ENCODE measurements at places on chromosomes 6 and 20.

DNA sequence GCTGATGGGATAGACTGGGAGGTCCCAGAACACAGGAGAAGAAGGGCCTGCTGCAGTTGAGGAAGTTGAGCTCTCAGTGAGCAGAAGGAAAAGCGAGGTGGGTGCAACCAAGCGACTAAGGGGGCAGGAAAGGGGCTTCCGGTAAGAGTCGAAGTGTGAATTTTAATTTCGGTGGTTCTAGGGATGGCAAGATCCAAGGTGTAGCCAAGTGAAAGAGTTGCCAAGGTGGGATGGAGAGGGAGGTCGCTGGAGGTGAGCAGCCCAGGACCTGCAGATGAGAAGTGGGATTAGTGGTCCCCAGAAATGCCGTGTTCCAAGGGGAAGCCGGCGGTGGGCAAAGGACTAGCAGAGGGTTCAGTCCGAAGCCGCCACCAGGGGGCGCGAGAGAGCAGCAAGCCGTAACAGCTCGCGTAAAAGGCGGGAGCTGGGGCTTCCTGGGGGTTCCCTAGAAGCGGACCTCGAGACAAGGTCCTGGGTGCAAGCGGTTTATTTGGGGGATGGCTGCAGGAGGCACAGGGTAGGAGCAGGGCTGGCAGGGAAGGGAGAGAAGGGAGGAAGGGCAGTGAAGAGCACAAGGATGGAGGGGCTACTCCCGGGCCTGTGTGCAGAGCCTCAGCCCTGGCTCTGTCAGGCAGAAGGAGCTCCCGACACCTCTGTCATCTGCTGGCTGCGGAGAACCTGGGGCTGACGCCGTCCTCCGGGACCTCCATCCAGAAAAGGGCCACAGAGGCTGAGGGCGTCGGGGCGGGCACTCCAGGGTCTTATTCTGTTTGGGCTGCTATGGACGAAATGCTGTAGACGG lies 103.6 kb downstream of the PAX1 start:
- no peak for DNase-seq

- no peak for DNase-seq
Observed at GRCh38 chr6:163647624-163648023, 233.1 kb downstream of the QKI start.

DNA sequence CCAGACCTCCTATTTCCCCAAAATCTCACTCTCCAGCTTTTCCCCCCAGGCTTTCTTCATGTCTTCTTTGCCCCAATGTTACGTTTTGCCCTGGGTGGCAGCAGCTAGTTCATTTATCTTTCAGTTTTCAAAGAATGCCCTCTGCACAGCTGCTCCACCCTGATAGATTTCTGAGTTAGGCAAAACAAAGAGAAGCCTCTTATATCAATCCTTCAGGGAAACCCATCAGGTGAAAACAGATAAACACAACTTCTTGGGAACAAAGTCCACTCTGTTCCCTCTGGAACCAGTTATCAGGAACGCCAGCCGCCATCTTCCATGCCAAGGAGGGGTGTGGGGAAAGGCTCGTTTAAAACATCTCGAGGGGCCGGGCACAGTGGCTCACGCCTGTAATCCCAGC lies 34.0 kb downstream of the ZBTB9 start:
- DNase-seq: no peak

GRCh38 chr6:20778912-20779311 lies 244.7 kb downstream of the CDKAL1 start:
- no peak for DNase-seq

GRCh38 chr6:105429676-105430075 lies 26.8 kb upstream of the PREP start:
- DNase-seq: no peak

- DNase-seq: no peak
Observed at GRCh38 chr6:170271771-170272314, 19.0 kb downstream of the DLL1 start.

- no peak for DNase-seq
Observed at GRCh38 chr20:35767683-35768481, 3.9 kb upstream of the PHF20 start.

DNA sequence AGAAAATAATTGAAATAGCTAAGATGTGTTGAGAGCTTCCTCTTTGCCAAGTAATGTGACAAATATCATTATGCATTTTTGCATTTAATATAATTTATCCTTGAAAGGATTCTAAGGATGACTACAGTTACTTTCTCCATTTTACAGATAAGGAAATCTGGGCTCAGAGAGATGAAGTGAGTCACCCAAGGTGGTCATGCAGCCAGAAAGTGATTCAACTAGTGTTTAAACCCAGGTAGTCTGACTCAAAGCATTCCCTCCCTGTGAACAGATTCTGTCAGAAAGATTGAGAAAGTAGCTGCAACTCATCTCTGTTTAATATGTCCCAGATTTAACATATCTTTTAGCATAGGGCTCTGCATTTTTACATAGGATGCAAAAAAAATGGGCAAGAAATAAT lies 28.1 kb downstream of the NRSN1 start:
- no peak for DNase-seq

DNA sequence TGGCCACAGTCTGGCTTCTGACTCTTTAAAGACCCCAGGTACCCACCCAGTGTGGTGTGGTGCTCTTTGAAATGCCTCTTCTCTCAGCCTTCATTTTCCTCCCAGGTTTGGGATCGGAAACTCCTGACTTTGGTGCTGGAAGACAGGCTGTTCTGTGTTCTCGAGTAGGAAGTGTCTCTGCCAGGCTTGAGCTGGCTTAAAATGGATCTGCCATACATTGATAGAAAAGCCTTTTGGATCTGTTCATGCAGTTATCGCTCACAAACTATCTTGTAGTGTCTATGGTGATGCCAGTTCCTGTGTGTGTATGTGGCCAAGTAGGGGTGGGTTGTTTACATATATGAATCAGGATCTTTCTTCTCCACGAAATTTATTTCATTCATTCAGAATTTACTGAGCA lies 307.3 kb upstream of the CHD6 start:
- no peak for DNase-seq

DNA sequence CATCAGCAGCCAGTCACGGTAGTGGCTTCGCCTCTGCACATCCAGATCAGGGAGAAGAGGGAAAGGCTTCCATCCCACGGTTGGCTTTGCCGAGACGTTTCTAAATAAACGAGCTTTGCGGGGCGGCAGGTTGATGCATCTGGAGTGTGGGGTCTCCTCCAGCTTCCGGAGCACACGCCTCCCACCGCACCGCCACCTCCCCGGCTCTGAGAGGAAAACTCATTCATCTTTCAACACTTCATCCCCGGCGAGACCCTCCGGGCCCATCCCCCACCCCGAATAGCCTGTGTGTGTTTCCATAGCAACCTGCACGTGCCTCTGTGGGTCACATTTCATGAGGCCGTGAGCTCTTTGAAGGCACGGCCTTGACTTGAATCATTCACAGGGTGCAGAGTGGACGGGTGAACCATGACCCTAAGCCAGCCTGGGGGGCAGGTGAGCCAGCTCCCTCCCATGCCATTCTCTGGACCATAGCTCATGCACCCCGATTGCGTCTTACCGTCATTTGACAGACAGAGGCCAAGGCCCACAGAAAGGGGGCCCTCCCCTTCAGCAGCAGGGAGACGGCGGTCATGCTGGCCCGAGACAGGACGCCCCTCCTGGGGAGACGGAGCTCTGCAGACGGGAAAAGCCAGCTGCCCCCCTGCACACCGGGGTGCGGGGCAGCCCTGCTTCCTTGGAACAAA lies 16.2 kb upstream of the CHRNA4 start:
- DNase-seq: no peak

DNA sequence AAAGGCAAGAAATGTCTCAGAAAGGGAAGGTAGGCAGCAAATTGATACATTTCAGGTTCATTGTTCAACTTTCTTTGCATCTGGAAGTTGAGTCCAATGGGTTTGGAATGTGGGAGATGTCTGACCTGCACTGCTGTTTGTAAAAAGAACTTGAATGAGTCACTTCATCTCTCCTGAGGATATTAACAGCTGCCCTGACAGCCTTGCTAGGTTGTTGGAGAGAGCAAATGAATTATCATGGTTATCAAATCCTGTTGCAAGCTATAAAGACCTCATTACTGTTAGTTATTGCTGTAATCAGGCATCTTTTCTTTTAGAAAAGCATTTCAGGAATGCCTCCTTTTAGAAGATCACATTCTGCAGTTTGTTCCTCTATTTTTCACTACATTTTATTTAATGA lies 23.0 kb upstream of the FLRT3 start:
- no peak for DNase-seq

DNA sequence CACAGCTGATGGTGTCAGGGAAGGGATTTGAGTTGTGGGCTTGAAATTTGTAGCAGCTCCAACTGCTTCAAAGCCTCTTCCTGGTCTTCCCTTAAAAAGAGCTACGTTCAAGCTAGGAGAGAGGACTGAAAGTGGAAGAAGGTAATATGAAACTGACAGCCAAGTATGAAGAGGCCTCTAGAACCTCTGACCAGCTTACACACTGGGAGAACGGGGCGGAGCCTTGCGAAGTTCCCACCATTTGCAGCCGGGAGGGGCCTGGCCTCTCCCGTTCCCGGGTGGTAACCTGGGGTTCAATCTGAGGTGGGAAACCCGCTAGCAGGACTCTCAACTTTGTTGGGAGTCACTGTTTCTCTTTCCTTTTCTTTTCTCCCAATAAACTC lies 97.8 kb upstream of the PDE10A start:
- no peak for DNase-seq

- DNase-seq: no peak
Observed at GRCh38 chr6:106677282-106677681, 47.9 kb downstream of the QRSL1 start.

DNA sequence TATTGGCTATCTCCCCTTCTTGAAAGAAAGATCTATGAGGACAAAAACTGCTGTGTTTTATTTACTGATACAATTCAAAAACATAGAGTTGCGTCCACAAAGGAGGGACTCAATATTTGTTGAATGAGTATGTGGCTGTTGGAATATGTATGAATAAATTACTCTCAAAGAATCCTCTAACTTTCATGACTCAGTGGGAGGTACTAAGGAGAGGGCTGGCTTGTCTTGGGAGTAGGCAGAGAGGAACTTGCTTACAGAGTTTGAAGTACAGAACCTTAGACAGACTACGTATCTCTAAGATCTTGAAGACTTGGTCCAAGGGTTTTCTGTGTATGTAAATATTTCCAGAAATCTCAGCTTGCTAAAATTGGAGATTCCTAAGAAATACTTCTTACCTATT lies 504.0 kb upstream of the PTCHD4 start:
- no peak for DNase-seq

- no peak for DNase-seq
Observed at GRCh38 chr6:132391391-132392269, 9.6 kb downstream of the MOXD1 start.

GRCh38 chr6:126625019-126625418 lies 285.1 kb downstream of the CENPW start:
- no peak for DNase-seq

- peak; percentile 67 for DNase-seq
Observed at GRCh38 chr20:23889775-23890187, 10.2 kb upstream of the CST5 start.

- peak; percentile 49 for DNase-seq
Observed at GRCh38 chr6:135535989-135536414, 38.5 kb upstream of the AHI1 start.

DNA sequence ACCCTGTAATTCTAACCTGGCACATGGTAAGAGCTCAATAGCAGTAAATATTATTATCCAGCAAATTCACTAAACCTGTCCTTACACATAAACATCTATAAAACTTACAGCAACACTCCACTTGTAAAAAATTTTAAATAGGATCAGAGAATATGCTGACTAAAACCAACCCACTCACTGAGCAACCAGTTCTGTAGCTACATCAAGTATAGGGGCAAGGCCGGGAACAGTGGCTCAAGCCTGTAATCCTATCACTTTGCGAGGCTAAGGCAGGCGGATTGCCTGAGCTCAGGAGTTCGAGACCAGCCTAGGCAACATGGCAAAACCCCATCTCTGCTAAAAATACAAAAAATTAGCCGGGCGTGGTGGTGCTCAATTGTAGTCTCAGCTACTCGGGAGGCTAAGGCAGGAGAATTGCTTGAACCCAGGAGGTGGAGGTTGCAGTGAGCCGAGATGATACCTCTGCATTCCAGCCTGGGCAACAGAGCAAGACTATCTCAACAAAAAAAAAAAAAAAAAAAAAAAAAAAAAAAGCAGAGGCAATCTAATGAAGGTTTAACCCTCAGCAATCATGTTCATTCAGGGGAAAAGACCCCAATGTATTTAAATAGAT lies 6.8 kb downstream of the STAU1 start:
- DNase-seq: no peak

GRCh38 chr20:11907621-11908020 lies 10.1 kb upstream of the BTBD3 start:
- no peak for DNase-seq
